H9 (cell line): ENCODE measurements at places on chromosomes 3 and 15. TPM values are rescaled to one million over a fixed set of nuclear protein-coding genes. Genes with fewer than 3 reads are reported as not detected.

The ELL3 gene
- 6.4 and 7.2 TPM in 2 replicates for total RNA-seq

- DNase-seq: no peak
Observed at GRCh38 chr3:172836390-172836997, 86.0 kb downstream of the ECT2 start.

GRCh38 chr15:37105889-37106288, 5.5 kb upstream of the MEIS2 start:
- DNase-seq: no peak

GRCh38 chr15:91970142-91970541, 116.6 kb downstream of the SLCO3A1 start:
- no peak for DNase-seq

- no peak for DNase-seq
Observed at GRCh38 chr3:192216067-192216466, 511.3 kb downstream of the FGF12 start.

The GASK1A gene
- total RNA-seq: 5.3 and 5.4 TPM in 2 replicates

GRCh38 chr3:4997946-4998345, 18.7 kb downstream of the BHLHE40 start:
- DNase-seq: no peak

GRCh38 chr3:53261712-53262111, 5.9 kb upstream of the TKT start:
- no peak for DNase-seq

DNA sequence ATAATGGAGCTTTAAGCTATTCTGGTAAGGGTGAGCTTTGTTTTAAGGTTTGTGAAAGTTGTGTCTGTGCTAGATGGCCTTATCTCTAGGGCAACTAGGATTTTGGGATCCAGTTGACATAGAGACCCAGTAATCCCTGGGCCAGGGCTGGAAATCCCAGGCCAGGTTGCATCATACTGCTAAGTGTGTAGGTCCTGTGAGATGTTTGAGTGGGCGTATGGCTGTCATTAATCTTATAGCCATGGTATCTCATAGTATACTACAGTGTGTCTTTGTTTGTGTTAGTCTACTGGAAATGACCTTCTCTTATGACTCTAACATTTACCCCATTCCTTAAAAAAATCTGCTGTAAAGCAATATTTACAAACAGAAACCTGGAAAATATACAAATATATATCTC, 151.4 kb downstream of the CACNA2D3 start:
- DNase-seq: no peak

DNA sequence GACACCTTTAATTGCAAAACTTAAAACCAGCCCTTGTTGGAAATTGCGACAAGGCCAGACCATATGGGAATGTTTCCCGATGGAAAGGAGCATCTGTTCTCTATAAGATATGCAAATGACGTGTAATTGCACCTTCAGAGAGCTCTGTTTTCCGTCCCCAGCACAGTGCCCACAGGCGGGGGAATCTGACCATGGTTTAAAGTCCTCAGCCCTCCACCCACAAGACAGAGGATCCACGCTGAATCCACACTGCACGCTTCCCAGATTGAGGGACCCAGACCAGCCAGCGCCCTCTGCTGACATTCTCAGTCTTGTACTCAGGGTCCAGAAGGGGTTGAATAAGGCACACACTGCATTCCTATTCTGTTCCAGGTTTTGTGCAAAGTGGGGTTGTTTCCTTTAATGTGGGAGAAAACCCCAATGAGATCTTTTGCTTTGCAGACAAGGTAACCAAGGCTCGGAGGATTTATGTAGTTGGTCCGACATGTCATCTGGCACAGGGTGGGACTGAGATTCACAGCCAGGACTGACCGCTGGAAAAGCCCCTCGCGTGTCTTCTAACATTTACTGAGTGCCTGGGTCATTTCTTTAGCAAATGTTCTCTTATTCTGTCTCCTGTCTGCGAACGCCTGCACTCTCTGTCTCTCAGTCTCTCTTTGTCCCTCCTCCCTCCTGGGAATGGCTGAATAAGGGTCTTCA, 36.8 kb upstream of the KLHL25 start:
- DNase-seq: peak; percentile 67

DNA sequence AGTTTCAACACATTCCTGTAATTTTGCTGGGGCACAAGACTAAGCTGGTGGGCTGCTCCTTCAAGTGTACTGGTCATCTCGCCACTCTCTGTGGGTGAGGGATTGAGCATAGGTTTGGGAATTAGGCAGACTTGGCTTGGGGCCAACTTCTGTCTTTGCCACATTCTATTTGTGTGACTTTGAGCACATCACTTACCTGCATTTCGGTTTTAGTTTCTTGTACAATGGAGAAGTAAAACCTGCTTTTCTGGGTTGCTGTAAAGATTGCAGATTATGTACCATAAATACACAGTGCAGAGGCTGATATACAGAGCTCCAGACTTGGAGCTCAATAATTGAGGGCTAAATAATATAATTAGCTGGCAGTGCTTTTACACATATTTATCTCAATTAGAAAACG, 162.1 kb downstream of the C3orf38 start:
- DNase-seq: no peak

GRCh38 chr15:73183071-73183470, 130.8 kb downstream of the NEO1 start:
- DNase-seq: no peak

DNA sequence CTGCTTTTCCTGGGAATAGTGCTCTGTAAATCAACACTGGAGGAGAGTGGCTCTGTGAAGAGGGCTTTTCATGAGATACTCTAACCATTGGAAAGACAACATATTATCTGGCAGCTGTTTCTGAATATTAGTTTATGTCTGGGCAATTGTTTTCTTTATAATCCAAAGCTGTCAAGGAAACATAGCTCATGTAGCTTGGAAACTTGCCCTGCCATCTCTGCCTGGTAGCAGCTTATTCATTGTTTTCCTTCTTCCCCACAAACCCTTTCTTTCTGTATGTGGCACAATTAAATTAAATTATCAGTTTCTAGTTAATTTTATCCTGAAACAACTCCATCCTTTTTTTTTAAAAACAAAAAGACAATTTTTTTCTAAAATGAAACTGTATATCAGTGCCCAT, 160.0 kb downstream of the EDEM1 start:
- DNase-seq: no peak

GRCh38 chr3:13044496-13045240, 28.6 kb downstream of the IQSEC1 start:
- no peak for DNase-seq

GRCh38 chr3:25849641-25850385, 59.9 kb downstream of the OXSM start:
- DNase-seq: no peak

The SYNPR gene
- total RNA-seq: 0.17 and 0.64 TPM in 2 replicates

DNA sequence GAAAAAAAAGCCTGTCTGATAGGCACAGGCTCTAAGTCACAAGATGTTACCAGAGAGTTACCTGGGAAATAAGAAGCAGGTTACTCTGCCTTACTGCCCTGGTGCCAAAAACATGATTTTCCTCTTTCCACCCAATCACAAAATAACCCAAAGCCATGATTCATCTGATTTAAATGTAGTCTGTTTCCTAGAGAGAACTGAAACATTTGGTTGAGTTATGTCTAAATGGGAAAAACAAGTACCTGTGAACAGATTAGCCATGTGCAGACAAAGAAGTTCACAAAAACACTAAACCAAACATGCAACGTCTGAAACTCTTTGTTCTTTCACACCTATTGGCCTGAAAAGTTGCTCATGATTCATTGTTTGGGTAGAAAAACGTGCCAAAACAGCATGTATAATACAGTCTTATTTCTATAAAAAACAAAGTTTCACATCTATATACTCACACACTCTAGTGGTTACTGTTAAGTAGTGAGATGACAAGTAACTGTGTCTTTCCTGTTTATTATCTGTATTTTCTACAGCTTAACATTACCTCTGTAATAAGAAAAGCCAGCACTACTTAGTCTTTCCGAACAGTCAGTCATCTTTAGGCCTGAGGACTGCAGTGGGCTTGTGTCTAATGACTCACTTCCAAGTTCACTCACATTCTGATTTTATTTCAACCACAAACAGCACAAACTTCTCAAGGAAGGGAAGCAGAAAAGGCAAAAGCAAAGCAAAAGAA, 30.2 kb downstream of the FAM174B start:
- no peak for DNase-seq

DNA sequence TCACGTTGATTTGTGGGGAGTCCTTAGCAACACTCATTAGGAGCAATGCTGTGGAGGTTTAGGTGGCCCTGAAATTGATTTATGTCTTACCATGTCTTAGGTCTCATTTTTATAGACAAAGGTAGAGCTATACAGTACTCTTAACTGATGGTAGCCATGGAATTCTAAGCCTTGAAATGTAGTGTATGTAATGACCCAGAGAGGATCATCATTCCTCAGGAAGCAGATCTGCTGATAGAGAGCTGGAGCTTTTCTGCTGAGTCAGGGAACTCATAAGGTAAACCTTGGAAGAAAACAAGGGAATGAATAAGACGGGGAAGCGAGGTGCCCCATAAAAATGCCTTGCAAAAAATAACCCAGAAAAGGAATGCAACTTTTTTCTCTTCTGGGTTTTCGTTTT, 34.0 kb upstream of the ZNF639 start:
- DNase-seq: no peak

- no peak for DNase-seq
Observed at GRCh38 chr3:69033470-69033869, 18.7 kb downstream of the TMF1 start.

The UPK1B gene
- total RNA-seq: 0.33 and 1.0 TPM in 2 replicates

The SPATA12 gene
- 0.11 and 0.22 TPM in 2 replicates for total RNA-seq

DNA sequence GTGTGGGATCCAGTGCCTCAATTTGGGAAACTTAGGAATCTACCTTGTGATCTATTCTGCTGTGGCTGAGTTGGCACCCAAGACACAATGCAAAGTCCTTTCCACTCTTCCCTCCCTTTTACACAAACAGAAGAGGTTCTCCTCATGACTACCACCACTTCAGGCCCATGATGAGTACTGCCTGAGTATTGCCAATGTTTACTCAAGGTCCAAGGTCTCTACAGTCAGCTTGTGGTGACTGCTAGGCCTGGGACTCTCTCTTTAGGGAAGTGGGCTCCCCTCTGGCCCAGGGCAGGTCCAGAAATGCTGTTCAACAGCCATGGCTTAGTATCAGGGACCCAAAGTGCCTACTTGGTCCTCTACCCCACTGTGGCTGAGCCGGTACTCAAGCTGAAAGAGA, 56.8 kb upstream of the PEX5L start:
- DNase-seq: no peak

The LXN gene
- 6.7 and 7.7 TPM in 2 replicates for total RNA-seq

- no peak for DNase-seq
Observed at GRCh38 chr15:70473581-70474370, 289.6 kb downstream of the UACA start.

- DNase-seq: no peak
Observed at GRCh38 chr3:8557298-8557697, 55.7 kb downstream of the LMCD1 start.

DNA sequence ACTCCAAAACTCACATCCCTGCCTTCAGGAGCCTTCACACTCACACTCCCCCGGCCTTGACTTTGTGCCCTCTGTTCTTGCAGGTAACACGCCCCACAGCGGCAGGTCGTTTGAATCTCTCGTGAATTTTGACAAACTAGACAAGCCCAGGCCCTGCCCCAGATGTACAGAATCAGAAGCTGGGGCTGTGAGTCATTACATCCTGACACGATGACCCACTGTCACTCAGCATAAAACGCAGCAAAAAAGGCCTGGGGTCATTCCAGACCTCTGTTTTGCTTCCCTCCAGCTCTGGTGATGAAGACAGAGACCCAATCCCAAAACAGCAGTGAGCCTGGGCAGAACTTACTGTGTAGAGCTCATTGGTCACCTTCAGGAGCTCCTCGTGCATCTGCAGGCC, 116.4 kb upstream of the RAD18 start:
- DNase-seq: no peak

The SEMA3G gene
- 1.7 and 2.4 TPM in 2 replicates for total RNA-seq
